Stimulated activated CD4-positive, alpha-beta T cell treated with anti-CD3 and anti-CD28 coated beads, Interleukin-1b, Interleukin-23, amount 100 ng/mL, for 48 hours (primary cell): ENCODE measurements at places on chromosomes 3 and 15.

DNA sequence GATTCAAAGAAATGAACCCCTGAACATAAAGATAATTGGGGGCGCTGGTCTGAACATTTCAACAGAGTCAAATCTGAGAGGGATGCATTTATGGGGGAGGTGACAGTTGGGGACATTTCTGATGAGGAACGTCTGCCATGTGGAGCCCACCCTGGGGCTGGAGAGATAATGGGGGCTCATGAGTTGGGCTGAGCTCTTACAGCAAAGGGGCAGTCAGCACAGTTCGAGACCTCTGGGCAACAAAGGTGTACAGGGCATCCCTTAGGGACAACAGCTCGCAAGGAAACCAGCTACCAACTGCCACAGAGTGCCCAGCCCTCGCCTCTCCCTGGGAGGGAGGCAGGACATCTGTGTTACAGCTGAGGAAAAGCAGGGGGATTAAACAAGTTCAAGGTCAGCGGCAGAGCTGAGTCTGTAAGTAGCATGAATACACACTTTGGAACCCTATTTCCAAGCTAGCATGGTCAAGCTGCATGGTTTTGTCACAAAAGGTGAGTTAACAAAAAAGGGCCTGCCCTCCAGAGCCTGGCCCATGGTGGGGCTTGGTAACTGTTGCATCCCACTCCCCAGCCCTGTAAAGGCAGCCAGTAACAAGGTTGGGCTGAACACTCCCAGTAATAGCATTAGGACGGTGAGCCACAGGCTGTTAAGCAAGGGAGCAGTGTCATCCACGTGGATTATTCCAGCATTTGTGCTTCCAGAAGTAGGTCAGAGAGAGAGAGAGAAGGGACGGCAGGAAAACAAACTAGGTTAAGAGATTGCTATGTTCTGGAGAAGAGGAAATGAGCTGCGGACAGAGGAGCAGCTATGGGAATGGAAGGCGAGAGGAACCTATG, 4.3 kb downstream of the GNB5 start:
- DNase-seq: no peak

- no peak for DNase-seq
Observed at GRCh38 chr3:137647179-137647578, 116.9 kb upstream of the SOX14 start.

GRCh38 chr3:71120012-71120411, 463.5 kb downstream of the FOXP1 start:
- no peak for DNase-seq

GRCh38 chr3:66437341-66437929, 63.4 kb downstream of the LRIG1 start:
- no peak for DNase-seq

GRCh38 chr3:4409971-4410573, 57.0 kb downstream of the SUMF1 start:
- DNase-seq: no peak

DNA sequence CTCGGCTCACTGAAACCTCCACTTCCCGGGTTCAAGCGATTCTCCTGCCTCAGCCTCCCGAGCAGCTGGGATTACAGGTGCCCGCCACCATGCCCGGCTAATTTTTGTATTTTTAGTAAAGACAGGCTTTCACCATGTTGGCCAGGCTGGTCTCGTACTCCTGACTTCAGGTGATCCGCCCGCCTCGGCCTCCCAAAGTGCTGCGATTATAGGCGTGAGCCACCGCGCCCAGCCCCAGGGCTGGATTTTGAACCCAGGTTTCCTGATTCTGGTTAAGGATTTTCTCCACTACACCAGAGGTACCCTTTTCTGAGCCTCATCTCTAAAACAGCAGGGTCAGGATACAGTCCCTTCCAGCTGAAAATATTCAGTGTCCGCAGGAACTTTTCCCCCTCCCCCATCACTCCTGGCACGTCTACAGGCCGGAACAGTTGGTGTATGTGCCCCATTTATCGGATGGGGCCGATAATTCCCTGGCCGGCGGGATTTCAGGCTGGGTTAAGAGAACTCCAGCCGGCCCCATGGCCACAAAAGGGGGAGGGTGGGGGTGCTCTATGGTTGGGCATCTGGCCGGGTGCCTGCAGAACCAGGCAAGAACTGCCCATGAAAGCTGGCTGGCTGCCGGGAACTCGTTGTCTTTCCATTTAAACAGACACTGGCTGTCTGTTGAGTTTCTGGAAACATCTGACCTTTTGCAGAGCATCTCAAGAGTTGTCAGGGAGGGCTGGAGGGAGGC, 26.8 kb upstream of the SEMA4B start:
- DNase-seq: no peak

DNA sequence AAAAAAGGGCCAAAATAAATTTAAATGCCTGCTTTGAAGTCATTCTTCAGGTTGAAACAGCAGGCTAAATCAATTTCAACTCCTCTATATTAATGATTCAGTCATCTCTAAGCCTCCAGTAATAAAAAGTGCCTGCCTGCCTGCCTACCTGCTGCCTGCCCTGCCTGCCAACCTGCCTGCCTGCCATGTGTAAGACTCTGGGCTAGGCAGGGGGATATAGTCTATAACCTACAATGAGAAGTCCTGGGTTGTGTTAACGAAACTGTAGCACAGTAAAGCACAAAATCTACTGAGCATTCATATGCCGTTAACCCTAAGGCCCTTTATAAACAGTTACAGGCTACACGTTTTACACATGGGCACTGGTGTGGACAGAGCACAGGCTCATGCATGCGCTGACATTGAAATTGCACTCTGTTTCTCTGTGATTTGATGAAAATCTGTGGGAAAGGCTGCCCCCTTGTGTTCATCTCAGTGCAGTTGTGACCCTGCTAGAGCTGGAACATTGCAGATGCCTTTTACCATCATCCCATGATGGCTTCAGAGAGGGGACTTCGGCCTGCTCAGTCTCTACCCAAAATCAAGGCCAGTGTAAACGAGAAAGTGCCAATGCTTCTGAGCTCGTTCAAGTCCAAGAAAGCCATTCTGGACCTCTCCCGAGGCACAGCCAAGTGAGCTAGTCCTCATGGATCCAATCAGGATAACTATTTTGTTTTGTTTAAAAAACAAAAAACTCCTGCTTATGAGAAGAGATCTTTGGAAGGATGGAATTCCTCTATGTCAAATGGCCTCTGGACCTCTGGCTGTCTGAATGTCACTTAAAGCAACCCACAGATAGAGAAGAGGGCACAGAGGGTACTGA, 64.6 kb downstream of the EFL1 start:
- DNase-seq: peak; percentile 42

DNA sequence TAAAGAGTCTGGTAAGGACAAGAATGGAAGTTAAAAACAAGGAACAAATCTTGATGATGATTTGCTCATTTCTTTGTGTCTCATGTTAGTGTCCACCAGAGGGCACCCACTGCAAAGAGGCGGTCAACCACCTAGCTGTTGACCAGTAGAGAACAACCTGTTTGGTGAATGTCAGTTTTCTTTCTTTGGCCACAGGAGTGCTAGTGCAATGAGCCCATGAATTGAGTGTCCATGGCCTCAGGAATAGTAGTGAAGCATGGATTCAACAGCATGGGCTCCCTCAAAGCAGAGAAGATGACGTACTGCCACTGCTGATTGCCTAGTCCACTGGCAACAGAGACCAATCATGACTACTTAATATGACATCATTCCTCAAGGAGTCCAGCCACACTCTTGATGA, 10.7 kb upstream of the CNTN6 start:
- no peak for DNase-seq

DNA sequence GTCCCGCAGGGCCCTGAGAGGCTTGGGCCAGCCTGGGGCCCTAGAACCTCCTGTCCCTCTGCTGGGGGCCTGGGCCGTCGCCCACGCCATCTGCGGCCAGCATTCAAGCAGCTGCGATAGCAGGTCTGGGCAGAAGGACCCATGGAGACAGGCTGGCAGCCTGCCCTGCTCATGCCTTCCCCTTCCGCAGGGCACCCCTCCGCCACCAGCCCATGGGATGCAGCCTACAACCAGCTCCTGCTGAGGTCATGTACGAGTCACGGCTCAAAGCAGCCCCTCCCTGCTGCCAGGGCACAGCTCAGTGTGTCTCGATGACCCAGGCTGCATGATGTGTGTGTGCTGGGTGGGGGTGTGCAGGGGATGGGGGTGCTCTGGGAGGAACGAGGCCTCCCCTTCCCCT, 27.8 kb downstream of the DUSP7 start:
- no peak for DNase-seq

DNA sequence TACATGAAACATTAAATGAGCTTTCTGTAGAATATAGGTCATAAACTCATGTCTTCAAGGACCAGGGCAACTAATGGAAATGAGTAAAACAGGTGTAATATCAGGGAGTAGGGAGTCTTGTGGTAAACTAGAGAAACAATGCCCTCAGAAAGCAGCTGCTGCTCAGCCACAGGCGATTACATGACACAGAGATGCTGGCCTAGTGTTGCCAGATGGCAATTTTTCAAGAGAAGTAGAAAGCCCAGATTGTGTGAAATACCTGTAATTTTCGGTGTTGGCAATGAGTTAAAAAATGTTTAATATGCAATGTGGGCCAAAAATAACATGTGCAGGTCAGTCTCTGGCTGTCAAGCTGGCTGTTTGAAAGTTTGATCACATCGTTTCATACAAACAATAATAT, 23.4 kb downstream of the NCEH1 start:
- DNase-seq: no peak

- DNase-seq: no peak
Observed at GRCh38 chr3:14143271-14144225, 18.7 kb downstream of the TMEM43 start.

DNA sequence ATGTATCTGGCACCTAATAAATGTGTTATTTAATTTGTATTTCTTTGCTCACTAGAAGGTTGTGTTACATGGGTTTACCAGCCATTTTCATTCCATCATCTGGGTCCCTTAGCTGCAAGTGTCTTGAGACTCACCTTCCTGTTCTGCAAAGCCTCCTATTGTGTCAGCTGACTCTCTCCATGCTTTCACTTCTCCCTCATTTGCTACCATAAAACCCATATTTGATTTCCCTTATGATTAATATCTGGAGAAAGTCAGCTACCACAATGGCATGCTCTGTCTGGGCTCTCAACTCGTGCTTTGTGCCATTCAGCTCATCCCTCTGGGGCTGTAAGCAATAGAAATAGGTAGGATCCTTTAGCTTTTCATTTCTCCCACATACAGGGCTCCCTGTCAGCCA, 79.5 kb upstream of the EIF1B start:
- no peak for DNase-seq

DNA sequence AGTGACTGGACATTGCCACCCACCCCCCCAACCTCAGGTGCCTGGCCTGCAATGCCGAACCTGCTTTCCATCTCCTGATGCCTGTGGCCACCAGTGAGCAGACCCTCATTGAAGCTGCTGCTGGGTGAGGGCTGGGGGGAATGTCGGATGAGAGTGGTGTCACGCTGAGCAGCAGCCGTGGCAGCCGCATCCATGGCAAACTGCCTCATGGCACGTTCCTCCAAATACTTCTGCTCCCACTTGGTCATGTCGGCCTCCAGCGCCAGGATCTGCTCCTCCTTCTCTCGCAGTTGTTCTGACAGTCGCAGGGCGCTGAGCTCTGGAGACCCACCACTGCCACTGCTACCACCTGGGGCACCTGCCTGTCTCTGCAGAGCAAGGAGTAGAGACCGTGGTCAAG, 14.2 kb downstream of the AMOTL2 start:
- no peak for DNase-seq

DNA sequence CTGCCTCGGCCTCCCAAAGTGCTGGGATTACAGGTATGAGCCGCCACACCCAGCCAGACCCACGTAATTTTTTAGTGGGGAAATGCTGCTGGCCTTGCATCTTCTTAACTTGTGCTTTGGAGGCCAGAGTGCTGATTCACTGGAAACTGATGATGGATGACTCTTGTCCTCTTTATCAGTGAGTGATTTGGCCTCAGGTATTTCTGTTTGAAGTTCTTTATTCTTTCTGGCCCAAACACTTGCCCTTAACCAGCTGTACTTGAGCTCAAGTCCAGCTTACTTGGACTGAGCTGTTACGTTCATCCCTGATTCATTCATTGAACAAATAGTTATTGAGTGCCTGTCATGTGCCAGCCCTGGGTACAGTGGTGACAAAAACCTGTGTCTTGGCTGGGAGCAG, 4.2 kb downstream of the PTPN23 start:
- DNase-seq: no peak

DNA sequence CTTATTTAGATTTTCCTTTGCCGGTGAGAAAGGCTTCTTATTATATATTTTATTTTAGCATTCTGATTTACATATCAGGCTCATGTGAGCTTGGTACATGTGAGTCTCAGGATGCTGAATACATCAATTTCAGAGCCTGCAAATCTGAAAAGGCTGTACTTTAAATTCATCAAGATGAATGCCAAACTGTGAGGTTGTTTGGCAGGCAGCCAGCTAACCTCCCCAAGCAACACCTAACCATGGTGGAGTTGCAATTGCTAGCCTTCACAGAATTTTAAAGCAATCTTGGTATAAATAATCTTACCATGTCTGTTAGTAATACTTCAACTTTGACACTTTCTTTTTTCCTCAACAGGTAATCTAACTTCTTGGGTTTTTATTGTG, 252.5 kb downstream of the CDIN1 start:
- no peak for DNase-seq

DNA sequence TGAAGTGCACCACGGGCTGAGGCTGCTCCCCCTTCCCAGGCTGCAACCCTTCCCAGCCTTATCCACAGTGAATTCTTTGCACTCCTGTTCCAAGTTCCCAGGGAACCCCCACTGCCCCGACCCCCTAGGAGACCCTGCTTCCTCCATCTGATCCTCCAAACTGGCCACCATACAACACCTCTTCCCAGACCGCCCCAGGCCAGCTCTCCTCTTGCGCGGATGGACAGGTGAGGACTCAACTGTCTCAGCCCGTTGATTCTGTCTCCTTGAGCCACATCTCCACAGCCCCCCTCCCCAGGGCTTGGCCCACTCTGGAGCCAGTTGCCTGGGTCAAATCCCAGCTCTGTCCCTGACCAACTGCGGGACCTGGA, 21.7 kb downstream of the GRIP2 start:
- DNase-seq: no peak

DNA sequence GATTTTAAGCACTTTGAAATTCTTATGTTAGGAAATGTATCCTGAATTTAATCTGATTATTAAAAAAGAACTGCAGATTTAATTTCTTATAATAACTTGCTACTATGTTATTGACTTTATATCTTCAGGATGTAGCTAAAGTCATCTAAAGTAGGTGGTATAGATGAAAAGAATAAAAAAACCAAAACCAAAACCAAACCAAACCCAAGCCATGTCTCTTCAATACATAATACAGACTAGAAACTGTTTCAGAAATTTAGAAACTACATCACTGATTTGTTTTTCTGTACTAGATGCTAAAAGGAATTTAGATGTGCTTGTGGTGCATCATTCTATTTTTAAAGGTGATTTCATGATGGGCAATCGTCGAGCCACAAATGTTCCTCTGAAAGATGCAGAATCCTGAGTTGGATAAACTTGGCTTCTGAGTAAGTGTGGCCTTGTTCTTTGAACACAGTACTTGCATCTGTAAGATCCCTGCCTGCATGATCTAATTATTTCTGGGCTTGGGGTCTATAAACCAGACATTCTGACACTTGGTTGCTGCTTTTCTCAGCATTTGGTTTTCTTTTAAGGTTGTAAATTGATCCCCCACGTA, 287.1 kb upstream of the SUCLG2 start:
- DNase-seq: no peak
